ENCODE measurements at places on chromosomes 3 and 15. TPM values are rescaled to one million over a fixed set of nuclear protein-coding genes. Genes with fewer than 3 reads are reported as not detected.

GRCh38 chr15:39191871-39192291 lies 389.0 kb upstream of the THBS1 start:
- no peak for ATAC-seq

GRCh38 chr3:13712682-13713180 lies 163.8 kb downstream of the FBLN2 start:
- no peak for ATAC-seq

- ATAC-seq, result no peak
Measured at GRCh38 chr15:92637626-92638025, 17.9 kb downstream of the FAM174B start.

DNA sequence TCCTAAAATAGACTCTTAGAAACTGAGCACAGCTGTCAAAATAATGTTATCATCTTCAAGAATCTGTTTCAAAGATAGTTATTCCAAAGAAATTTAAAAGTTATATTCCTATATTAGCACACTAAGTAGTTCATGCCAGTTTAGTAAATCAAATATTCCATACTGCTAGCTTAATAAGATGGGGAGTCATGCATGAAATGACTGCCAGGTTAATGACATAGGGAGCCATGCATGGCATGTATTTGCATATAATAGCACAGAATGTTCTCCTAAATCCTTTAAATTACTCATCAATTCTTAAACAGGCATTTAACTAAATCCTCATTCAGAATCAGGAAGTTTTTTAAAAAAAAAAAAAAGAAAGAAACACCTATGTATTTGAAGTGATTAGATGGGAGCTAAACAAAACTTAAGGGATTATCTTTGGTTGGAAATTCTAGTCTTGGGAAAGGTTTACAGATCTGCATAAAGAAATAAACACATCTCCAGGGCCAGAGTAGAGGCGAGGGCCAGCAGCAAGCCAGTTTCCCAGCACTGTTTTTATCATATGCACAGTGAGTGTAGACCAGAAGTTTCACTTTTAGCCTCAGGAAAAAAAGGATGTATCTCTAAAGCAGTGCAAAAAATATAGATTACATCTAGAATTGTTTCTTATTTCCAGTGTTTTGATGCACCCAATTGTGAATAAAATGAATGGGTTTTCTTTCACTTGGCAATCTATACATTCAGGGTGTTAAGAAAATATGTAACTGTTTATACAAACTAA lies 366.4 kb upstream of the AGTR1 start:
- no peak for ATAC-seq

DNA sequence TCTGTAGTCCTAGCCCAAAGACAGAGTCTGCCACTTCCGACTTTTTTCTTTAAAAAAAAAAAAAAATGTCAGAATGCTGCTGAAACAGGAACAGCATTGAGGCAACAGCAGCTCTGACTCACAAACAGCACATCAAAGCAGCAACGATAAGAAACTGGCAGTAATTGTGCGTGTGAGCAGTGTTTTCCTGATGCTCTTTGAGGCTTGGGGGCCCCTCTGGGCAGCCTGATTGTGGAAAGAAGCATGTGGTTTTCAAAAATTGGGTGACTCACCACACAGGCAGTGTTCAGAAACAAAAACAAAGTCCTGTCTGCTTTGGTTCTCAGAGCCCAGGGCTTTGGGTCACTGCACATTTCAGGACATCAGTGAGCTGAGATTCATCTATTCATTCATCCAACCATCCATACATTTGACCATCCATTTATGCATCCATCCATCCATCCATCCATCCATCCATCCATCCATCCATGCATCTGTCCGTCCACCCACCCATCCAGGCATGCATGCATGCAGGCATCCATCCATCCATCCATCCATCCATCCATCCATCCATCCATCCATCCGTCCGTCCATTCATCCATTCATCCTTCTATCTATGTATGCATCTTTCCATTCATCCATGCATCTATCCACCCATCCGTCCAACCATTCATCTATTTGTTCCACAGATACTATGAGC lies 308.4 kb downstream of the RPLP1 start:
- peak; percentile 59 for ATAC-seq

DNA sequence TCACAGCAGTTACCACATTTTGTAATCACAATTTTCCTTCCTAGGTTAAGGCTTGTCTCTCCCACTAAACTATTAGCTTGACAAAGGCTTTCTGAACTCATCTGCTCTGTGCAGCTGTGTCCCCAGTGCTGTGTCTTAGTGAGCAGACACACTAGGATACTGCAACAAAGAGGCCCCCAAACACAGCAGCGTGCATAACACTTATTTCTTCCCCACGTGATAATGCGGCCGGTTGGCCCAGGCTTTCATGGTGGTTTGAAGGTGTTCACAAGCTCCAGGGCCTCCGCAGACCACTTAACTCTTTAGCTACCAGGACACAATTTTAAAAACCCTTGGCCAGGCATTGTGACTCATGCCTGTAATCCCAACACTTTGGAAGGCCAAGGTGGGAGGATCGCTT lies 2.2 kb upstream of the HDAC11 start:
- ATAC-seq, result no peak

- no peak for ATAC-seq
Measured at GRCh38 chr3:136211547-136211946, 15.4 kb upstream of the MSL2 start.

GRCh38 chr3:31242026-31242960 lies 290.4 kb upstream of the STT3B start:
- no peak for ATAC-seq

GRCh38 chr3:56375654-56376053 lies 92.6 kb downstream of the ERC2 start:
- ATAC-seq, result no peak

DNA sequence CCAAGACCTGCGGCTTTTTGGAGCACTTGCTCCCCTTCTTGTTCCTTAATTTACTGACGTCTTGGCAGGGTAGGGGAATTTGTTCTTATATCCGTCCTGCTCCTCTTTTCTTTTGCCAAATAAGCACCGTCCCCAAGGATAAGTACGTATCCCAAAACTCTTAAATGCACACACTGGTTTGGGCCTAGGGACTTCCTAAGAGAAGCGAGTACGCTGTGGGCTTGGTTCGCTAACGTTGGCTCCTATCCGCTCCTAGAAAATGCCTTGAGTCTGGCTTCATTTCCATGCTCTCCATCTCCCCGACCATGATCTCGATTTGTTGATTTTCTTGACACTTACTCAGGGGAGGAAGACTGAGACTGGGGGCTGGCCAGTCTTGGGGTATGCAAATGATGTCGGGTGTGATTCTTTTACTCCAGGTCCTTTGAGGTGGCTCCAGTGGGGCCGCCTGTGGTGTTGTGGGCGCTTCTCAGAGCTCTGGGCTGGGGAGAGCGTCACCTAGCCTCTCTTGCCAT lies 1.3 kb downstream of the MYRIP start:
- ATAC-seq, result no peak

DNA sequence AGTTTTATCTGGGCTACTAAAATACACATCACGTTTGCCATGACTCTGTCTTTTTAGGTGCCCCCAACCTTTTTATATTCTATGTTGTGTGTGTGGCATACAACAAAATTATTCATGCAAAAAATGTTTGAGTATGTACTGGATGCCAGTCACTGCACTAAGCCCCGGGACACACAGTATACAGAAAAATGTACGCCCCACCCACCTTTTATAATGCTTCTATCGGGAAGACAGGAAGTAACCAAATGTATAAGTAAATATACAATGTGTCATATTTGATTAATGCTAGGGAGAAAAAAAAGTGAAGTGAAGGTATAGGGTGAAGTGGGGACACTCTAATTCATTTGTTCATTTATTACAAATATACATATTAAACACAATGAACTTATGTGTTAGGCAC lies 503.4 kb upstream of the MDFIC2 start:
- ATAC-seq, result peak; percentile 94

DNA sequence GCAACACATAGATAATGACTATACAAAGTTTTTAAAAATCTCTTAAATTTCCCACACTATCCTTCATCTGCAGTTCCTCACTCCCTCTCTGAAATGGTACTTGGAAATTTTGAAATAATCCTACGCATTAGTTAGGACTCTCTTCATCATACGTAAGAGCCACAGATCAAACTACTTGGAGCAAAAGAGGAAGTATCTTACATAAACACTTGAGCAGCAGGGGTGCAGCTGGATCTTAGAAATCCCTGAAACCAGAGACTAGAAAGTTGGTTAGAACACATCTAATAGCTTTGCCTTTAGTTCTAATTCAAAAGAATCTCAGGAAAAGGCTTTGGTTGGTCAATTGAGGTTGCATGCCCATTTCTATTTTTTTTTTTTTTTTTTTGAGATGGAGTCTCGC lies 38.8 kb upstream of the ZNF445 start:
- no peak for ATAC-seq

DNA sequence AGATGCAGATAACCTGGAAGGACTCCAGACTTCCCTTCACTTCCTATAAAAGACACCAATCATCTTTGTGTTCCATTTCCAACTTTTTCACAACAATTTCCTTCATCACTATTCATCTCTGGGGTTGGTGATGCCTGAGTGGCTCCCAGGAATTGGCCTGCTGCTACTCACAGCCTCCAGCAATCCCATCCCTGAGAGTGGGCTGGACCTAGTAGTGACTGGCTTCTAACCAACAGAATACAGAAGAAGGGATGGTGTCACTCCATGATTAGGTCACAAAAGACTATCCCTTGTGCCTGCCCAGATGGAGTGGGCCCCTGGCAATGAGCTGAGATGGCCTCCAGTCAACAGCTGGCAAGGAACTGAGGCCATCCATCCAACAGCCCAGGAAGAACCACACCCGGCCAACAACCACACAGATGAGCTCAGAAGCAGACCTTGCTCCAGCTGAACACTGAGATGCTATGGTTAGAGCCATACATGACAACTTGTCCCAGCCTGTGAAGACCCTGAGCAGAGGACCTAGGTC lies 20.9 kb downstream of the OCA2 start:
- ATAC-seq, result no peak

DNA sequence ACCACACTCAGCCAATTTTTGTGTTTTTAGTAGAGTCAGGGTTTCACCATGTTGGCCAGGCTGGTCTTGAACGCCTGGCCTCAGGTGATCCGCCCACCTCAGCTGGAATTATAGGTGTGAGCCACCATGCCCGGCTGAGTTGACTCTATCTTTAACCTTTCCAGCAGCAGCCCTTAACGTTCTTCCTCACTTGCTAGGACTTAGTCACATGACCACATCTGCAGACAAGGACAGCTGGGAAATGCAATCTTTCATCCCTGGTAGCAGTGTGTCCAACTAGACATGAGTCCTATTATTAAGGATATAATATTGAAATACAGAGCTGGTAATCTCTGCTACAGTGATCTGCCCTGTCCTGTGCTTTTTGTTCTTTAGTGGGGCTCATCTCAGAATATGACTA lies 18.0 kb downstream of the LCMT2 start:
- no peak for ATAC-seq

GRCh38 chr3:109136523-109136922 lies at the start of gene C3orf85:
TSS of gene C3orf85 (plus strand) at chr3:109136719. CDS start at chr3:109136848, 129 bp downstream.
- ATAC-seq, result no peak

DNA sequence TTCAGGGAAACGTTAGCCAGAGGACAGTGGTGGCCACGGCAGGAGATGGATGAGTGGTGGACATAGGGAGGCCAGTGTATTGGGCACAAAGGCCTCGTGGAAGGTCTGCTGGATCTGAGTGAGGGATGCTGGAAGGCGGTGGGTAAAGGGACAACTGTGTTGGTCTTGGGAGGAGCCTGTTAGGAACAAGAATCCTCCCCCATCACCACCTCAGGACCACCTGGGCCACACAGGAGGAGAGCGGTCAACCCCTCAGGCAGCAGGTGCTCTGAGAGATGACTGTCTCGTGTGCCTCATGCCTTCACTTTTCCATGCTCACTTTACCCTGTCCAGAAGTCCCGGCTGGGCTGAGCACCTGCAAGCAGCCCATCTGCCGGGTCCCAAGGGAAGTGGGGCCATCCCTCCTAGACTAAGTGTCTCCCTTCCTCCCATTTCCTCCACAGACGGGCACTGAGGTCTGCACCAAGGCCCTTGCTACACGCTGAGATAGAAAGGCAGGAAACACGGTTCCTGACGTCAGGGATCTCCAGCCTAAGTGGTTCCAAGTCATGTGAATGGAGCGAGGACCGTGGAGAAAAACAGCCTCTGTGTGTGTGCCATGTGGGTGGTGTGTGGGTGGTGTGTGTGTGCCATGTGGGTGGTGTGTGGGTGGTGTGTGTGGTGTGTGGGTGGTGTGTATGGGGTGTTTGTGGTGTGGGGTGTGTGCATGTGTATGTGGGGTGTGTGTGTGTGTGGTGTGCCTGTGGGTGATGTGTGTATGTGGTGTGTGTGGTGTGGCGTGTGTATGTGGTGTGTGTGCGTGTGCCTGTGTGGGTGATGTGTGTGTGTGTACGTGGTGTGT lies 47.8 kb upstream of the CTSH start:
- ATAC-seq, result no peak

ERICH6 gene
- total RNA-seq, result not detected

P3H2 gene
- total RNA-seq, result 15.0 TPM

C3orf70 gene
- total RNA-seq, result 0.64 TPM

SYNM gene
- total RNA-seq, result 6.0 TPM

HOMER2 gene
- 26.3 TPM for total RNA-seq

ISLR gene
- total RNA-seq, result 2.2 TPM

FAM81A gene
- total RNA-seq, result 1.2 TPM

KBTBD8 gene
- 2.2 TPM for total RNA-seq

ACP3 gene
- total RNA-seq, result 57.5 TPM

SCAMP5 gene
- 0.84 TPM for total RNA-seq

LMOD3 gene
- total RNA-seq, result not detected

ZDHHC23 gene
- total RNA-seq, result 3.0 TPM

TMEM40 gene
- total RNA-seq, result 237 TPM

COX17 gene
- 24.9 TPM for total RNA-seq
